ENCODE measurements at places on chromosomes 2 and 18.

DNA sequence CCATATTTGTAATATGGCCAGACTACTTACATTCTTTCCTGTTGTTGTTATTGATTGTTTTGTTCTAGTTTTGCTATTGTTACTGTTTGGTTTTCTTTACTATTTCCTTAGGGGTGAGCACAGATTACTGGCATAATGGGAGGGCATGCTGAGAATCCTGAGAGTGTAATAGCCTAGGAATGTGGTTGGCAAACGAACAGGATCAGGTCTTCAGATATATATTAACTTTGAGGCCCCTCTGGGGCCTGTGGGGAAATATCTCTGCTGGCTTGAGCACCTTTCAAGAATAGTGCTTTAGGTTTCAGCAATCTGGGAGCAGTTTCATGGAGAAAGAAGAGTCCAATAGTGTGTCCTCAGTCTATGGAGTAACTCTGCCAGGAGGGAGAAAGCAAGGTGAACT lies 144.4 kb downstream of the THSD7B start:
- no peak for DNase-seq

DNA sequence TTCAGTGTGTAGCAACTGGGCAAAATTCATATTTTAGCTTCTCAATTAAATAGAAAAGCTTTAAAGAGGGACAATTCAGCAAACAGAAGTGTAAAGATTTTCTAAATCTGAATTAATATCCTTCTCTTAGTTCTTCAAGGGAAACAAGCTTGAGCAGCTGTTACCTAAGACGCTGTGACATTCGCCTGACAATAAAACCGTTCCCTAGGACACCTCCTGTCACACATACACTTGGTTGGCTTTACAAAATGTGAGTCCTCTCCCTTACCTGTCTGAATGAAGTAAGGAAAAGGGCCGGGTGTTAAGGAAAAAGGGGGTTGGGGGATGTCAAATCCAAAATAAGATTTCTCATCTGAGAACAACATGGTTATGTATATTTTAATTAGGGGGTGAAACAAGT lies 2.1 kb downstream of the SERTAD2 start:
- no peak for DNase-seq

GRCh38 chr2:138277062-138277461 lies 224.5 kb upstream of the SPOPL start:
- DNase-seq = no peak

DNA sequence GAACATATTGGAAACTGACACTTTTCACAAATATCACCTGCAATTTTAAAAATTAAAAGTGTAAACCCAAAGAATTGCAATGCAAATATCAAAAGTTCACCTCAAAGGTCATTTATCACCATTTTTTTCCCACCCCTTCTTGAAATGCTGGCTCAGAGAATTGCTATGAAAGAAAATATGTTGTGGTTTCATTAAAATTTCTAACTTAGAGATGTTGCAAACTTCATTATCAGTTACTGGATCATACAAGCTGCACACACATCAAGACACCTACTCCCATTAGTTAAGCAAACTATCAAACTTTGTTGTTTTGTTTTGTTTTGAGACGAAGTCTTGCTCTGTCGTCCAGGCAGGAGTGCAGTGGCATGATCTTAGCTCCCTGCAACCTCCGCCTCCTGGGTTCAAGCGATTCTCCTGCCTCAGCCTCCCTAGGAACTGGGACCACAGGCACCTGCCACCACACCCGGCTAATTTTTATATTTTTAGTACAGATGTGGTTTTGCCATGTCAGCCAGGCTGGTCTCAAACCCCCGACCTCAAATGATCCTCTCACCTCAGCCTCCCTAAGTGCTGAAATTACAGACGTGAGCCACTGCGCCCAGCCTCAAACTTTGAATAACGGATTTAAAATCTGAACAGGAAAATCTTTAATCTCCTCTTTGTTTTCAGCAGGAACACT lies 37.0 kb downstream of the STK39 start:
- no peak for DNase-seq

- no peak for DNase-seq
These were observed 44.0 kb downstream of the KIF3C start for GRCh38 chr2:25938345-25938744.

GRCh38 chr2:145757503-145758246 lies 1237.8 kb upstream of the ZEB2 start:
- DNase-seq = no peak

DNA sequence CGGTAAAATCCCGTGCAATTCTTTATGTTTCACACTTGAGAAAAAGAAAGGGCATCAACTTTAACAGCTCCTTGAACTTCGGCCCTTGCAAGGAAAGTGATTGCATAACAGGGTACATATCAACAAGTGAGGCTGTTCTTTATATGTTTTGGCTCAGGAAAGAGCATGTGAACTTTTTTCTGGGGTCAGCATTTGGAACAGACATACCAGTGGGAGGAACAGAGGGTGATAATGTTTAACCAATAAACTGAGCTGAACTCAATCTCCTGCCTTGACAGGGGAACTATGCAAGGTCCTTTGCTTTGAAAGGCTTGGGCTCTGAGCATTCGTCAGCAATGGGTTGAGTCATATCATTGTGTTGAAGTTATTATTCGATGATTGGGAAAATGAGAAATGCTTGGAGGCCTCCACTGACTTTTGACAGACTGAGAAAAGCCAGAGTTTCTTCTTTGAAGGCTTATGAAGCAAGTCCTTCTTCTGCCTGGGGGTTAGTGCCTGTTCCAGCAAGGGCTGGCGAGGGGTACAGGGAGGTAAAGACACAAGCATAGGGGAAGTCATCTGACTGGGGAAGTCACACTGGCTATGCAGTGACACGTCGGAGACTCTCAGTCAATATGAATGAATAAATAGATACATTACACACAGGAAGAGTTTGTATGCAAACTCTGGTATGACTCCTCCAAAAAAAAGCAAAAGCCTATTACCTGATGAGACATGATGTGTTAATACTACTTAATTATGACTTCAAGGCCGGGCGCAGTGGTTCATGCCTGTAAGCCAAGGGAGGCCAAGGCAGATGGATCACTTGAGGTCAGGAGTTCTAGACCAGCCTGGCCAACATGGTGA lies 57.2 kb downstream of the CYB5A start:
- DNase-seq = no peak

DNA sequence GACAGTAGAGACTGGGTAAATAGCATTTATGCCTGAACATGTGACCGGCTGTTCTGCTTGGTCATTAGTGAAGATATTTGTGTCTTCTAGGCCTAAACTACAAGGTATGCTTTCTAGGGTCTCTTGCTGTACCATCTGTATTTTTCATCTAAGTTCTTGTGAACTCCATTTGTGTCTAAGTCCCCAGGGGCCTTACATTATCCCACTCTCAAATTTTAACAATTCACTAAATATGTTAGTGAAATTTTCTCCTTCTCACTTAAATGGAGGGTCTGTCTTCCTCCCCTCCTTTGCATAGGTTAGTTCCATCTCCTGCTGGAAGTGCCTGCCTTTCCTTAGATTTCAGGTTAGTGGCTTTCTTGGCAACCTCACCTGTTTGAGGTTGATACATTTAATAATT lies 382.6 kb downstream of the RAD51AP2 start:
- DNase-seq = no peak

DNA sequence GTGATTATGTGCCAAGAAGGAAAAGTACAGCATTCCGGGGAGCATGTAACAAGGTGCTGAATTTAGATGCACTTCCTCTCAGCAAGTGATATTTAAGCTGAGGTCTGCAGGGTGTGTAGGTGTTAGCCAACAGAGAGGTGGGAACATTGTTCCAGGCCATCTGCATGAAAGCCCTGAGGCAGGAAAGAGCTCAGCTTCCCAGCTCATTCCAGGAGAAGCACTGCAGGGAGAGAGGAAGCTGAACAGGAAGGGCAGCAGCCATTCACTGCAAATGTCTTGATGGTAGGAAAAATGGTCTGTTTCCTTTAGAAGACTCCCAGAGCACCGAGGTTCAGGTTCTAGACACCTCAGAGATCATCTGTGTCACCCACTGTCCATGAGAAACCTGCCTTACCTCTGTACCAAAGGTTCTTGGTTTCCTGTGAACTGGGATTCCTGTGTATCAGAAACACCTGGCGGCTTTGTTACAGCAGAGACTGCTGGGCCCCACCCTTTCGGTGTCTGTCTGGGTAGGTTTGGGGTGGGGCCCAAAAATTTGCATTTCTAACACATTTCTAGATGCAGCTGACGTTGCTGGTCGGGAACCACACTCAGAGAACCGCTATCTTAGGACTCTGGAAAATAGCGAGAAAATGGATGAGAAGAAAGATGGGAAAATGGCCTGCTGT lies 84.0 kb downstream of the RTN4 start:
- no peak for DNase-seq

DNA sequence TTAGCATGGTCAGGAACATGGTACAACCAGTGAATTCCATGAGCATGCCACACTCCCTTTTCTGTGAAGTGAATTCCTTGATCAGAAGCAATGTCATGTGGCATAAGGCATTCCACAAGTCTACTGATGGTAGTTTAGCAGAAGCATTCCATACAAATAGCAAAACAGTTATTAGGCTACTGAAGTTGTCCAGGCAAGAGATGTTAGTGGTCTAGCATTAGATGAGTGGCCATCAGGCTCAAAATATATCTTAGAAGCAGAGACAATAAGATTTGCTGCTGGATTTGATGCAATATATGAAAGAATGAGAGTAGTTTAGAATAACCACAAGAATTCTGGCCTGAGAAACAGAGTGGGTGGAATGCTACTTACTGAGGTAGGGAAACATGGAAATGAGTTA lies 355.3 kb upstream of the NRXN1 start:
- DNase-seq = no peak

- DNase-seq = no peak
These were observed 87.9 kb upstream of the LRRTM1 start for GRCh38 chr2:80392441-80392840.

DNA sequence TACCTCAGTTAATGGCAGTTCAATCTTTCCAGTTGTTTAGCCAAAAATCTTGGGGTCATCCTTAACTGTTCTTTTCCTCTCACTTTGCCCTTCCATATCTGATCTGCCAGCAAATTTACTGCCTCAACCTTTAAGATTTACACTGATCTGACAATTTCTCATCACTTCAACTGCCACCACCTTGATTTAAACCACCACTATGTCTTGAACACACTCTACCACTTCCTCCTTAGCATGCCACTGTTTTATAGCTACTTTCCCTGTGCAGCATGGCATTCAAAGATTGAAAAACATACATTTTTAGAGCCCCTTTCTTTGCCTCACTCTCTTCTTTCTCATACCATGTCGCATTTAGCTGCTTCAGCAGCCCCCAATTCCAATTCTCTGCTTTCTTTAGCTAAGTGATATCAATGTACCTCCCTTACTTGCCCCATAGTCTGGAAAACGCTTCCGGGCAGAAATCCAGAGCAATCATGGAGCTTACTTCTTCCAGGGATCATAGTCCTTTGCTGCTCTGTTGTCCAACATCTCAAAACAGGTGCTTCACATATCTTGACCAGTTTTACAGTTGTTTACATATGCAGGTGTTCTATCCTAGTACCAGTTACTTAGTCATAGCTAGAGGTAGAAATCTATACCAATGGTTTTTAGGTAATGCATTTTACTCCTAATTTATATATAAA lies 10.9 kb downstream of the PGAP1 start:
- DNase-seq = no peak

GRCh38 chr2:175372704-175373701 lies 191.5 kb upstream of the ATP5MC3 start:
- DNase-seq = no peak

DNA sequence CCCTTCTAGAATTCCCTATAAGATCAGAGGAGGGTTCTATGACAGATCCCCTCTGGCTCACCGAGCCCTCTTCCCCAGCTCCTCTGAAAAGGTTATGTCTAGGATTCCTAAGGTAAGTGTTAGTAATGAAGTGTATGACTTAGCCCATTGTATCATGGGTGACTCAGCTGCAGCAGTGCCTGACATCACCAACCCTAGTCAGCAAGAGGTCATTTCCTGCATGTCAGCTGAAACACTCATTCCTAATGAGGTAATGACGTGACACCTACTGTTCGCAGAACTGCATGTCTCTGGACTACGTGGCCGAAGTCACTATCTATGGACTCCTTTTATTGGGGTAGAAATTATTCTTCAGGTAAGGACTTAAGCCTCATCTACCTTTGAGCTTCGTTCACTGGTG lies 196.1 kb upstream of the MYT1L start:
- DNase-seq = no peak

DNA sequence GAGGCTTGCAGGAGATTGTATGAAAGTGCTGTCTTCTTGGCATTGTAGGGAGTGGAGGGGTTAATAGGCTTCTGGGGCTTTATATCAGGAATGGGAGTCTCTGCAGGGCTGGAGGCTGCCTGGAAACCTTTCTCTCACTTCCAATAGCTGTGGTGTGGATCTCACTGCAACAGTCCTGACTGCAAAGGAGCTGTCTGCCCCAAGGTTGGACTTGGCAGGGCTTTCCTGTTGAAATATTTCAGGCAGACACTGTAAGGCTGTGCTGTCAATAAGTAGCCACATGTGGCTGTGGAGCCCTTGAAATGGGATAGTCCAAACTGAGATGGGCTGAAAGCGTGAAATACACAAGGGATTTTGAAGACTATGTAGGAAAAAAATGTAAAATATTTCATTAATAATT lies 399.1 kb upstream of the SPRED2 start:
- DNase-seq = no peak

DNA sequence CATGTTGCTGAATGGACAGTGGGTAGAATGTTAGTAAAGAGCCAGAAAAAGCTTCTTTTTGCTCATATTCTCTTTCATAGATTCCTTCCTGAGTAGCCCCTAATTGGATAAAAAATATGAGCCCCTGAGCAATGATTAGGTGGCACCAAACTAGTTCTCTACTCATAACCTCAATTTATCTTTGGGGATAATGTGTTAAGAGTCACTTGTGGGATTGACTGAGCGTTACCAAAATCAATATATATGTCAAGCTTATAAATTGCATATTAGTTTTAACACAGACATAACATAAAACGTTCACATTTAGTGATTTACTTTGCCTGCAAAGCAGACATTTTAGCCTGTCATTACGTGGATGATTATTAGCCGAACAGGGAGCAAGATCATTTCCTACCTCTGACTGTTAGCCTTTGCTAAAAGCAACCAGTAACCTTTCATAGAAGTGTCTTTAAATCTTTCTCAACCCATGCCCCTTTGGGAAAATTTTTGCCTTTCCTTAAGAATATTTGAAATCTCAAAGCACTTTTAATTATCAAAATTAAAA lies 85.4 kb downstream of the ARHGAP28 start:
- DNase-seq = no peak

- no peak for DNase-seq
These were observed 2.0 kb upstream of the GAL3ST2 start for GRCh38 chr2:241774419-241775222.

DNA sequence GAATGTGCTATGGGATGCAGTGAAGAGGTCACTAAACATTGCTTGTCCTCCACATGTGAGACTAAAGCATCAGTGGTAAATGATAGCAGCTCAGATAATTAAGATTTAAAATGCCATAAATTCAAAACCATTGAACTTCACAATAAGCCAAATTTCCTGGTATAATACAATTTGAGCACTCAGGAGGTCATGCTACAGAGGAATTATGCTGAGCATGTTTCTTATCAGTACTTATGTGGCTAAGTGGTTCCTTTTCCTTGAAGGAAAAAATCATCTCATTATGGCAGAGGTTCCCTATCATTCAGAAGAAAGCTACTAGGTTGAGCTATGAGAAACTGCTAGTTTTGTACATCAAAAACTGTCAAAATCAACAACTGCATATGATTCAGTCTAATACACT lies 156.6 kb downstream of the AGPS start:
- no peak for DNase-seq
